ENCODE measurements at places on chromosomes 16 and 17. TPM values are rescaled to one million over a fixed set of nuclear protein-coding genes. Genes with fewer than 3 reads are reported as not detected.
A peak's percentile ranks its signal among the peaks of the same experiment; 100 is the strongest.

The CCDC144A gene
- total RNA-seq: 4.0 TPM

The PLXDC1 gene
- not detected for total RNA-seq

The KRT25 gene
- total RNA-seq: not detected

The SKAP1 gene
- total RNA-seq: 0.78 TPM

The PDILT gene
- not detected for total RNA-seq

DNA sequence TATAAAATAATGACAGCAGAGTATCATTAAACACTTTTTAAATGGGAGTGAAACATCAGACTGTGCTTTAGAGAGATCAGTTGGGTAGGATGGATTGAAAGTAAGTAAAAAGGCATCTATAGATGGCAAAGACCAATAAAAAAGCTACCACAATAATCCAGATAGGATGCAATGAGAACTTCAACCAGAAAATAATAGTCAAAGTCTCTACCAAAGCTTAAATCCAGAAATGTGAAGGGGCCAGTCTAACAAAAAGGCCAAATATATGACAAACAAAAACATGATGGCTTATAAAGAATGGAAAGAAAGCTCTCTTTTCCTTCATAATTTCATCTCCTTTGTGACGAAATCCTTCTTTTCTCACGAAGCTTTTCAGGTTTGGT is 12.3 kb downstream of the KANSL1 start:
- no peaks in the 10 kb centered on the region for H3K36me3 ChIP-seq
- DNase-seq: no peak
- H3K4me3 ChIP-seq: no peak overlapping the region
- H3K27ac ChIP-seq: no peak overlapping the region
- peaks cover 75% of the 10 kb centered on the region for H3K4me1 ChIP-seq

DNA sequence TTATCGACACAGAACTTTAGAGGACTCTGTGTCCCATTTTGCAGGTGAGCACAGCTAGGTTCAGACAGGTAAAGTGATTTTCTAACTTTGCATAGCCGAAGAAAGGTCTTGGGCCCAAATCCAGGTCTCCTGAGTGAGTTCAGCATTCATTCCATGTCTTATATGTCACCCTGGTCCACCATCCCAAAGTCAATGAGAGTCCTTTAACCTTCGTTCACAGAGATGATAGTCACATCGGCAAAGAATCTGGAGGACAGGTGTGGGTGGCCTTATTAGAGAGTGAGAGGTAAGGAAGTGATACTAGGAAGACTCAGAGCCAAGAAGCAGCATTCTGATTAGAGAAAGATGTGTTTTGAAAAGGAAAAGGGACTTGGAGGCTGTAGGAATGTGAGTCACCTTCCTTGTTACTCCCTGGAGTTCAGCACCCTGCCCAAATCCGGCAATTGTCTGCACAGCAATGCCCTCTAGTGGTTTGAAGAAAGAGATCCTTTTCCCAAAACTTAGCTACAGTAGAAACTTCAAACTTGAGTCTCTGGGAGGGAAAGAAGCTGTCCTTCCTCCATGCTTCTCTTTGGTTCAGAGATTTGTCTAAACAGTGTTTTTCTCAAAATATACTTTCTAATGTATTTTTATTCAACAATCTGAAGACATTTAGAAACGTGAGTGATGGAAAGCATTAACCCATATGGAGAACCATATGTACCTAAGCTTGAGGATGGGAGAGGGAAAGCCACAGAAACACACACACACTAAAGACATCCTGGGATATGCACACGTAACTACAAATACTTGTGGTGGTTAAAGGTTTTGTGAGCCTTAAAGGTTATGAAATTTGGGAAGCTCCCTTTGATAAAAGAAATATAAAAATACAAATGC is 96.4 kb upstream of the SHISA6 start:
- no peak overlapping the region for H3K4me3 ChIP-seq
- no peaks in the 10 kb centered on the region for H3K27me3 ChIP-seq
- no peaks in the 10 kb centered on the region for H3K4me1 ChIP-seq
- H3K36me3 ChIP-seq: no peaks in the 10 kb centered on the region
- H3K27ac ChIP-seq: no peak overlapping the region

GRCh38 chr17:80631142-80632045 is 86.8 kb downstream of the RPTOR start:
- DNase-seq: no peak
- no peaks in the 10 kb centered on the region for H3K36me3 ChIP-seq
- no peak overlapping the region for H3K4me3 ChIP-seq
- H3K4me1 ChIP-seq: no peaks in the 10 kb centered on the region
- no peaks in the 10 kb centered on the region for H3K27me3 ChIP-seq

DNA sequence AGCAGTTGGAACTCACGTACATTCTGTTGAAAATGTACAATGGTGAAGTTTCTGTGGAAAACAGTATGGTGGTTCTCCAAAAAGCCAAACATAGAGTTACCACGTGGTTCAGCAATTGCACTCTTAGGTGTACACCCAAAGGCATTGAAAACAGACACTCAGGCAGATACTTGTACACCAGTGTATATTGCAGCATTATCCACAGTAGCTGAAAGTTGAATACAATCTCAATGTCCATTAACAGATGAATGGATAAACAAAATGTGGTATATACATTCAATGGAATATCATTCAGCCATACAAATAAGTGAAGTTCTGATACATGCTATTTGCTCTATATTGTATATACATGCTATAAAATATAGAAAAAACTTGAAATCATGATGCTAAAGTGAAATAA is 23.2 kb downstream of the TBX2 start:
- H3K4me3 ChIP-seq: no peak overlapping the region
- no peaks in the 10 kb centered on the region for H3K4me1 ChIP-seq
- H3K36me3 ChIP-seq: no peaks in the 10 kb centered on the region
- DNase-seq: no peak

GRCh38 chr16:2462031-2462866 is 2.3 kb downstream of the TEDC2 start:
- no peaks in the 10 kb centered on the region for H3K36me3 ChIP-seq
- no peaks in the 10 kb centered on the region for H3K27me3 ChIP-seq
- no peak overlapping the region for H3K27ac ChIP-seq
- peaks cover 17% of the 10 kb centered on the region for H3K4me1 ChIP-seq

DNA sequence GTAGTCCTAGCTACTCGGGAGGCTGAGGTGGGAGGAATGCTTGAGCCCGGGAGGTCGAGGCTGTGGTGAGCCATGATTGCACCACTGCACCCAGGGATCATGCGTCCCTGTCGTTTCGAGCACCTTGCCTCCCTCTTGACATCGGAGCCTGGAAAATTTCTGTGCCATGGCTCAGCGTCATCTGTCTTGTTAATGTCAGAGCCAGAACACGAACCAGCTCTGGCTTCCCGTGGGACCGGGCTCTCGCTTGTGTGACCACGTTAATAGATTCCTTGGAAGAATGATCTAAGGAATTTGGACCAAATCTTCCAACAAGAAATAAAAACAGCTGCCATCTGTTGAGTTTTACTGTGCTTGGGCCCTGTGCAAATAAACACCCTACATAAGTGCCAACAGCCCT is 117.7 kb downstream of the ABCC1 start:
- peak overlapping the region; percentile 64 for H3K27ac ChIP-seq
- H3K4me3 ChIP-seq: no peak overlapping the region
- peaks cover 53% of the 10 kb centered on the region for H3K4me1 ChIP-seq
- no peaks in the 10 kb centered on the region for H3K27me3 ChIP-seq

- H3K4me3 ChIP-seq: no peak overlapping the region
- H3K27me3 ChIP-seq: no peaks in the 10 kb centered on the region
- no peaks in the 10 kb centered on the region for H3K36me3 ChIP-seq
Measured at GRCh38 chr17:27762527-27763305, 37.6 kb downstream of the NOS2 start.

DNA sequence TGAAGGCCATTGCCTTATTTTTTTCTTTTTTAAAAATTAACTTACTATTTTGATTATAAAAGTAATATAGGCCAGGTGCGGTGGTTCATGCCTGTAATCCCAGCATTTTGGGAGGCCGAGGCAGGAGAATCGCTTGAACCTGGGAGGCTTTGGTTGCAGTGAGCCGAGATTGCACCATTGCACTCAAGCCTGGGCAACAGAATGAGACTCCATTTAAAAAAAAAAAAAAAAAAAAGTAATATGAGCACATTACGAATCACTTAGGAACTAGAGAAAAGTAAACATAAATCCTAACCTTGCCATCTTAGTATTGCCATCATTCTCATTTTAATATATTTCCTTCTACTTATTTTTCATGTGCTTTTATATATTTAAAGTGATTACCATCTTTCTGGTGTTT is 12.9 kb upstream of the TACO1 start:
- no peak for DNase-seq
- H3K4me3 ChIP-seq: no peak overlapping the region
- no peak overlapping the region for H3K27ac ChIP-seq
- no peaks in the 10 kb centered on the region for H3K4me1 ChIP-seq

DNA sequence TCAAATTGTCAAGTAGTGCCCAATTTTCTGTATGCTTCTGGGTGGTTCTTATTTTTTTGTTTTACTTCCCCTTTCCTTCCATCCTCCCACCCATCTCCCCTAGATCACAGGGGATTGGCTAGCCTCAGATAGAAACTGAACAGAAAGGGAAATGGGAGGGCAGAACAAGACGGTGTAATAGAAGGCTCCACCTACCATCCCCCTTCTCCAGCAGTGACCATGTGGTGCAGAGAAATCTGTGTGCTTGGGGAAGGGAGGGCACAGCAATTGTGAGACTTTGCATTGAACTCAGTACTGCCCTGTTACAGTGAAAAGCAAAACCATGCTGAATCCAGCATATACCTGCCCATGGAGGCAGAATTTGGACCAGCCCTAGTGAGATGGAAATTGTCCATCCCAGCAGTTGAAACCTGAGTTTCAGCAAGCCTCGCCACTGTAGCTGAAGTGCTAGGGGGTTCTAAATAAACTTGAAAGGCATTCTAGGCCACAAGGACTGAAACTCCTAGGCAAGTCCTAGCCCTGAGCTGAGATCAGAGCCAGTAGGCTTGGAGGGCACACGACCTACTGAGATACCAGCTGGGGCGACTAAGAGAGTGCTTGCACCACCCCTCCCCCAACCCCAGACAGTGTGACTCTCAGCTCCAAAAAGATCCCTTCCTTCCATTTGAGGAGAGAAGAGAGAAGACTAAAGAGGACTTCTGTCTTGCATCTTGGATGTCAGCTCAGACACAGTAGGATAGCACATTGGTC is 5.2 kb downstream of the SLFN11 start:
- no peak overlapping the region for H3K27ac ChIP-seq
- H3K36me3 ChIP-seq: no peaks in the 10 kb centered on the region
- H3K4me3 ChIP-seq: no peak overlapping the region
- peaks cover under 1% of the 10 kb centered on the region for H3K4me1 ChIP-seq
- no peaks in the 10 kb centered on the region for H3K27me3 ChIP-seq

GRCh38 chr17:11780621-11781020 is 182.4 kb downstream of the DNAH9 start:
- no peak for DNase-seq
- H3K4me1 ChIP-seq: no peaks in the 10 kb centered on the region
- no peaks in the 10 kb centered on the region for H3K27me3 ChIP-seq
- H3K27ac ChIP-seq: no peak overlapping the region
- H3K36me3 ChIP-seq: no peaks in the 10 kb centered on the region

DNA sequence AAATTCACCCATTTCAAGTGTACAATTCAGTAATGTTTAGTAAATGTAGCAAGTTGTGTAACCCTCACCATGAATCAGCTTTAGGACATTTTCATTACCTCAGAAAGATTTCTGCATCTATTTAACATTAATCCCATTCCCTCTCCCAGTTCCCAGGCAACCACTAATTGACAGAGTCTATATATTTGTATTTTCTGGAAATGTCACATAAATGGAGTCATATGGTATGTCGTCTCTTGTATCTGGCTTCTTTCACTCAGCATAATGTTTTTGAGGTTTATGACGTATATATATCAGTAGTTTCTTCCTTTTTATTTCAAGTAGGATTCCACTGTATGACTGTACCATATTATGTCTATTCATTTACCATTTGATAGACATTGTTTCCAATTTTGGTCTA is 199.8 kb downstream of the CYB561 start:
- no peak overlapping the region for H3K4me3 ChIP-seq
- H3K36me3 ChIP-seq: no peaks in the 10 kb centered on the region
- no peaks in the 10 kb centered on the region for H3K27me3 ChIP-seq
- H3K4me1 ChIP-seq: peaks cover 12% of the 10 kb centered on the region

DNA sequence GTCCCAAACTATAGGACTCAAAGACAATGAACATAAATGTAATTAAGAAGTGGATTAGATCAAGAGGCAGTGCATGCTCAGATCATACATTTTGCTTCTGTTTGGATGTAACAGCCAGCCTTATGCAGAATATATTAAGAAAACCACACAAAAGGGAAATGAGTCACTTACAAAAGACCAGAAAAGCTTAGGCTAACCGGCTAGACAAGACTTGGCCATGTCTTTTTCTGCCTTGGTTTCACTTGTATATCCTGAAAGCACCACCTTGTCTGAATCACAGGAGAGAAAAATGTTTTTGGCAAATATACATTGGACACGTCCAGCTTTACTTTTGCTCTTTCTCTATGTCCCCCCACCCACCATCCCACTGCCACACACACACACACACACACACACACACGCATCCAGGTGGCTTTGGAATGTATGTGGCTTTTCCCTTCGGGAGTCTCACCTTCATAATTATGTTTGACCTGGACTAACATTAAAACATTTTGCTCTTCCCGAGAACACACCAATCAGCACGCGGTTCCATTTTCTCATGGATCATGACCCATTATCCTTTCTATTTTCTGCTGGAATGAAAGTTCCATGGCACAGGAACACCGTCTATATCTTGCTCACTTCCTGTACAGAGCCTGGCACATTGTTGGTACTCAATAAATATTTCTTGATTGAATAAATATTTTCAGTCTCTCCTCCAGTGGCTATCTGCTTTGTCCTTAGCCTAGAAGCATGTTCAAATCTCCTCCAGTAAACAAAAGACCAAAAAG is 64.6 kb downstream of the CDK5R1 start:
- no peak overlapping the region for H3K4me3 ChIP-seq
- no peaks in the 10 kb centered on the region for H3K36me3 ChIP-seq
- DNase-seq: no peak
- no peak overlapping the region for H3K27ac ChIP-seq
- no peaks in the 10 kb centered on the region for H3K27me3 ChIP-seq

- peaks cover 20% of the 10 kb centered on the region for H3K4me1 ChIP-seq
- DNase-seq: peak; percentile 72
- H3K27ac ChIP-seq: peak overlapping the region; percentile 71
- no peaks in the 10 kb centered on the region for H3K27me3 ChIP-seq
- peak overlapping the region; percentile 95 for H3K4me3 ChIP-seq
Measured at GRCh38 chr17:75404223-75404730, 1.2 kb downstream of the GRB2 start.

DNA sequence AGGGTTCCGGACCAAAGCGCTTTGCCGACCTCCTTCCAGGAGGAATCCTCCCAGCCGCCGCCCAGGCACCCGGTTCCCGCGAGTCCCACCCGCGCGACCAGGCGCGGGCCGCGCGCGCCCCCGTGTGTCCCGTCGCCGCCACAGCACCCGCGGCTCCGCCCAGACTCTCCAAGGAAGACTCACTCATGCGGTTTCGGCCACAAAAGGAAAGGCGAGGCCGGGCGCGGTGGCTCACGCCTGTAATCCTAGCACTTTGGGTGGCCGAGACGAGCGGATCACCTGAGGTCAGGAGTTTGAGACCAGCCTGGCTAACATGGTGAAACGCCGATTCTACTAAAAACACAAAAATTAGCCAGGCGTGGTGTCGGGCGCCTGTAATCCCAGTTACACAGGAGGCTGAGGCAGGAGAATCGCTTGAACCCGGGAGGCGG is 3.5 kb upstream of the PKMYT1 start:
- no peaks in the 10 kb centered on the region for H3K36me3 ChIP-seq
- H3K27me3 ChIP-seq: no peaks in the 10 kb centered on the region
- DNase-seq: peak; percentile 78

- no peak overlapping the region for H3K27ac ChIP-seq
- H3K4me3 ChIP-seq: no peak overlapping the region
- no peaks in the 10 kb centered on the region for H3K36me3 ChIP-seq
- peaks cover 57% of the 10 kb centered on the region for H3K4me1 ChIP-seq
Measured at GRCh38 chr17:82551779-82552457, 32.4 kb downstream of the FOXK2 start.

Measured in body of pancreas (tissue), 4 donors.